ENCODE measurements at places on chromosomes 5 and 9.

- H3K27me3 ChIP-seq = no peaks in the 10 kb centered on the region
- no peak overlapping the region for H3K4me3 ChIP-seq
- H3K4me1 ChIP-seq = peaks cover 33% of the 10 kb centered on the region
- H3K36me3 ChIP-seq = peaks cover 4% of the 10 kb centered on the region
- peak; percentile 1 for DNase-seq
Observed at GRCh38 chr5:95923918-95924544, 37.6 kb downstream of the ELL2 start.

GRCh38 chr9:38092200-38092524, 23.1 kb upstream of the SHB start:
- DNase-seq = no peak
- peaks cover 6% of the 10 kb centered on the region for H3K4me1 ChIP-seq

GRCh38 chr5:51395245-51395644, 12.0 kb downstream of the ISL1 start:
- DNase-seq = no peak
- H3K4me3 ChIP-seq = no peak overlapping the region
- H3K27ac ChIP-seq = no peak overlapping the region
- H3K4me1 ChIP-seq = no peaks in the 10 kb centered on the region
- peaks cover 11% of the 10 kb centered on the region for H3K27me3 ChIP-seq
- H3K36me3 ChIP-seq = no peaks in the 10 kb centered on the region

DNA sequence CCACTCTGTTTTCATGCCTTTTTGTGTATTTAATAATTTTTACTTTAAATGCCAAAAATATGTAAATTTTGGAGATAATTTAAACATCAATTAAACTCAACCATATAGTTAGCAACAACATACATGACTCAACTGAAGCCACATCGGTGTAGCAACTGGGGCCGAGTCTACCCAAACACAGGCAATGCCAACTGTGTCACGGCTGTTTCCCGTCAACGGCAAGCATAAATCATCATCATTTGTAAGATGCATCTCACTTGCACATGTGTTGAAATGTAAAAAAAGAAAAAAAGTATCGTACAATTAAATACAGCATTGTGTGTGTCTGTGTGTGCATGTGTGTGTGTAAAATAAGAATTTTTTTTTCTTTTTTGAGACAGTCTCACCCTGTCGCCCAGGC, 160.1 kb upstream of the TAS2R1 start:
- no peak for DNase-seq
- no peaks in the 10 kb centered on the region for H3K4me1 ChIP-seq
- no peaks in the 10 kb centered on the region for H3K27me3 ChIP-seq
- no peaks in the 10 kb centered on the region for H3K36me3 ChIP-seq
- no peak overlapping the region for H3K27ac ChIP-seq
- H3K4me3 ChIP-seq = no peak overlapping the region

GRCh38 chr9:6367128-6367890, 39.1 kb downstream of the TPD52L3 start:
- no peak for DNase-seq
- H3K36me3 ChIP-seq = peaks cover 2% of the 10 kb centered on the region
- H3K4me1 ChIP-seq = no peaks in the 10 kb centered on the region

GRCh38 chr5:135342551-135342875, 56.5 kb downstream of the MACROH2A1 start:
- H3K27ac ChIP-seq = peak overlapping the region; percentile 50
- peaks cover 10% of the 10 kb centered on the region for H3K4me1 ChIP-seq
- peaks cover 33% of the 10 kb centered on the region for H3K36me3 ChIP-seq
- no peak for DNase-seq

DNA sequence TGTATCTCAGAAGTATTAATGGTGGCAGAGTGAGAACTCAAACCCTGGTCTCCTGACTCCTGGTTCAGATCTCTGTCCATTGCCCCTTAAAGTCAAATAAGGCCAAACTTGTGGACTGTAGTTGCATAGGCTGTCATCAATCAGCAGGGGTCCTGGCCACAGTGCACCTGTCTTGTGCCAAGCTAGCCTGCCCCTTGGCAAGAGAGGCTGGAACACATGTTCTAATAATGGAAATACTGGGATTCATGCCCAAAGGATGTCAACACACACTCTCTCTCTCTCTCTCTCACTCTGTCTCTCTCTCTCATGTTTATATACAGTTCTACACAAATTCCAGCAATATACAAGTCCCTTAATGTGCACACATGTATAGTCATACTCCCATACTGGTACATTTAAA, 44.3 kb downstream of the GLRA1 start:
- H3K27ac ChIP-seq = no peak overlapping the region
- peaks cover 7% of the 10 kb centered on the region for H3K4me1 ChIP-seq
- H3K36me3 ChIP-seq = peaks cover 11% of the 10 kb centered on the region
- no peak for DNase-seq

GRCh38 chr5:57853929-57854697, 371.5 kb upstream of the ACTBL2 start:
- no peaks in the 10 kb centered on the region for H3K27me3 ChIP-seq
- no peaks in the 10 kb centered on the region for H3K4me1 ChIP-seq
- no peak for DNase-seq
- no peak overlapping the region for H3K27ac ChIP-seq
- H3K36me3 ChIP-seq = no peaks in the 10 kb centered on the region

- H3K4me1 ChIP-seq = no peaks in the 10 kb centered on the region
- H3K36me3 ChIP-seq = no peaks in the 10 kb centered on the region
- no peak overlapping the region for H3K4me3 ChIP-seq
Observed at GRCh38 chr9:87343816-87344430, 153.7 kb upstream of the DAPK1 start.

GRCh38 chr5:180803181-180804128, 849 bp upstream of the MGAT1 start:
- H3K4me1 ChIP-seq = peaks cover 72% of the 10 kb centered on the region
- H3K4me3 ChIP-seq = peak overlapping the region; percentile 97
- peak overlapping the region; percentile 61 for H3K27ac ChIP-seq
- peak; percentile 65 for DNase-seq

DNA sequence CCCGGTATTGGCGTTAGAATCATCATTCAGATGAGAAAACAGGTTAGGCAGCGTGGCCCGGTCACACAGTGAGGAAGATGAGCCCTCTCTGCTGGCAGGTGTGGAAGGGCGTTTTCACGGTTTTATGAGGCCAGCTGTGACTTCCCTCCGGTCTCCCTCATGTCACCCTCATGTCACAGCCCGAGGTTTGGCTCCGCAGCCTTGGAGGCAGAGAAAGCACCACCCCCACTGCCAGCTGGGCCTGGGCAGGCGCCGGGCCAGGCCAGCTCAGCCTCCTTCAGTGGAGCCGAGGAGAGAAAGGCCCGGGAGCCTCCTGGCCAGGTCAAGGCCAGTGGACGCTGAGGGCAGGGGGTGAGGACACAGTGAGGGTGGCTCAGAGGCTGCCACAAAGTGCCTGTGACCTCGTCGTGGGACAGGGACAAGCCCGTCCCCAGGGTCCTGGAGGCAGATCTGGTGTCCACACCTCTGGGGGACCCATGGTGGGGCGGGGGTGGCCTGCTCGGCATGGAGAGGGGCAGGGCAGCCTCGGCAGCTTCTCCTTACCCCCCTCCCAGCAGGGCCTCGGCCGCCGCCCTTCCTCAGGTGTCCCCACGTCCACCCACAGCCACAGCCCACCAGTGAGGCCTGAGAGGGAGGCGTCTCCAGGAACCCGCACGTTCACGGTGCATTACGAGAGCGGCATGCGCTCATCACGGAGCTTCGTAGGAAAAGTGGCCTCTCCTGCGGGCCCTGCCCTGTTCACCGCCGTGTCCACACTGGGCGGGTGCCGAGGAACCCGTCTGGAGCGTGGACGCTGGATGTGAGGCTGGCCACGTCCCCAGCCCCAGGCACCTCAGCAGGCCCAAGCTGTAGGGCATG, 32.2 kb downstream of the EXD3 start:
- peaks cover 3% of the 10 kb centered on the region for H3K36me3 ChIP-seq
- H3K4me1 ChIP-seq = no peaks in the 10 kb centered on the region
- DNase-seq = no peak
- H3K27ac ChIP-seq = no peak overlapping the region
- no peak overlapping the region for H3K4me3 ChIP-seq
- H3K27me3 ChIP-seq = no peaks in the 10 kb centered on the region

GRCh38 chr9:4604678-4605095, 57.4 kb upstream of the PLPP6 start:
- H3K27ac ChIP-seq = no peak overlapping the region
- DNase-seq = peak; percentile 60
- no peaks in the 10 kb centered on the region for H3K36me3 ChIP-seq
- H3K27me3 ChIP-seq = peaks cover 6% of the 10 kb centered on the region
- no peaks in the 10 kb centered on the region for H3K4me1 ChIP-seq

DNA sequence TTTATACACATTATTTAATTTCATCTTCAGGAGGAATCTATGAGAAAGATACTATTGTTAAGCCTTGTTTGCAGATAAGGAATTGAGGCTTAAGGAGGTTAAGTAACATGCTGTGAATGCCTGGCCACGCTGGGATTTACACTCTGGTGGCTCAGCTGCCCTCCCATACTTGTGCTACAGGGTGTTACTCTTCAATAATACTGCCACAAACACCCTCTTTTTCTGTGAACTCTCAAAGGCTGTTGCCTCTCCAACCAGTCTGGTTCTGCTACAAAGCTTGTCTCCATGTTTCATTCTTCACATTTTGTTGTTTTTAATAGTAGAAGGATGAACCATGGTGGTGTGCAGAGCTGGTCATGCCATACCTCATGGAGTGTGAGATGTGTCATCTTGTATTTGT, 76.7 kb upstream of the TNFAIP8 start:
- no peak overlapping the region for H3K4me3 ChIP-seq
- DNase-seq = no peak
- peaks cover 76% of the 10 kb centered on the region for H3K4me1 ChIP-seq
- no peaks in the 10 kb centered on the region for H3K27me3 ChIP-seq

DNA sequence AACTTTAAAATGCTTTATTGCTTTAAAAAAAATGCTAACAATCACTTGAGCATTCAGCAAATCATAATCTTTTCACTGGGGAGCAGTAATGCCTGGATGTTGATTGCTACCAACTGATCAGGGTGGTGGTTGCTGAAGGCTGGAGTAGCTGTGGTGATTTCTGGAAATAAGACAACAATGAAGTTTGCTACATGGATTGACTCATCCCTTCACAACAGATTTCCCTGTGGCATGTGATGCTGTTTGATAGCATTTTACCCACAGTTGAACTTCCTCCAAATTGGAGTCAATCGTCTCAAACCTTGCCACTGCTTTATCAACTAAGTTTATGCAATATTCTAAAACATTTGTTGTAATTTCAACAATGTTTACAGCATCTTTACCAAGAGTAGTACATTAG, 83.3 kb downstream of the MLLT3 start:
- H3K27ac ChIP-seq = no peak overlapping the region
- H3K27me3 ChIP-seq = no peaks in the 10 kb centered on the region
- no peaks in the 10 kb centered on the region for H3K4me1 ChIP-seq
- peaks cover 8% of the 10 kb centered on the region for H3K36me3 ChIP-seq
- no peak for DNase-seq
- no peak overlapping the region for H3K4me3 ChIP-seq

DNA sequence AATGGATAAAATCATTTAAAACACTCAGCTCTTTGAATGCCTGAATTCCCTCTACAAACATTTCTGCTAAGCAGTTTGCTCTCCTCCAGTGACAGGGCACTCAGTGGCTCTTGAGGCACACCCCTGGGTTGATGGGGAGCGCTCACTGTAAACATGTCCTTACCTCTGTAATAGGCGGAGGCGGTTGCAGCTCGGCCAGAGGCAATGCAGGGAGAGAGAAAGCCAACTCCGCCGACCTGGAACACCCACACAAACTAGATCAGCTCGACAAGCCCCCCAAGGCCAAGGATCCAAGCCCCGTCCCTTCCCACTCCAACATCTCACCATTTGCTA, 329 bp downstream of the CDC23 start:
- peaks cover 7% of the 10 kb centered on the region for H3K36me3 ChIP-seq
- DNase-seq = no peak
- peak overlapping the region; percentile 98 for H3K4me3 ChIP-seq
- H3K27ac ChIP-seq = peak overlapping the region; percentile 99
- no peaks in the 10 kb centered on the region for H3K27me3 ChIP-seq
- peaks cover 16% of the 10 kb centered on the region for H3K4me1 ChIP-seq

- H3K4me1 ChIP-seq = peaks cover 2% of the 10 kb centered on the region
- H3K4me3 ChIP-seq = no peak overlapping the region
- no peaks in the 10 kb centered on the region for H3K27me3 ChIP-seq
Observed at GRCh38 chr5:172266071-172266675, 17.4 kb downstream of the UBTD2 start.

DNA sequence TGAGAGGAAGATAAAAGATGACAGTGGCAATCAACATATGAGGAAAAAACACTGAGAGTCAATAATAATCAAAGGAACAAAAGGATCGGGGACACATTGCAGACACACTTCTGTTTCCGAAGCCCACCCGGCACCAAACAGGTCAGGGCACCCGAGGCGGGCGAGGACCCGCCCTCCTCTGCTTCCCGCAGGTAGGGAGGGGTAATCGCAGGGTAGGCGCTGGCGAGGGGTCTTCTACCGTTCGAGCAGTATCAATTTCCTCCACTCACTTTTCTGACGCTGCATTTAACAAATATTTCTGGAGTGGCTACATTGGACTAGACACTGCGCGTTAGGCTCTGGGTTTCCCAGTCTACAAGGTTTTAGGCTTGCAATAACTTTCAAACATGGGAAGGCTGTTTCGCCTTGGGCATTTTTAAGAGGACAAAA, 1.3 kb downstream of the TXN start:
- H3K36me3 ChIP-seq = peaks cover 3% of the 10 kb centered on the region
- no peak for DNase-seq
- peak overlapping the region; percentile 99 for H3K4me3 ChIP-seq
- no peaks in the 10 kb centered on the region for H3K27me3 ChIP-seq
- peak overlapping the region; percentile 95 for H3K27ac ChIP-seq

DNA sequence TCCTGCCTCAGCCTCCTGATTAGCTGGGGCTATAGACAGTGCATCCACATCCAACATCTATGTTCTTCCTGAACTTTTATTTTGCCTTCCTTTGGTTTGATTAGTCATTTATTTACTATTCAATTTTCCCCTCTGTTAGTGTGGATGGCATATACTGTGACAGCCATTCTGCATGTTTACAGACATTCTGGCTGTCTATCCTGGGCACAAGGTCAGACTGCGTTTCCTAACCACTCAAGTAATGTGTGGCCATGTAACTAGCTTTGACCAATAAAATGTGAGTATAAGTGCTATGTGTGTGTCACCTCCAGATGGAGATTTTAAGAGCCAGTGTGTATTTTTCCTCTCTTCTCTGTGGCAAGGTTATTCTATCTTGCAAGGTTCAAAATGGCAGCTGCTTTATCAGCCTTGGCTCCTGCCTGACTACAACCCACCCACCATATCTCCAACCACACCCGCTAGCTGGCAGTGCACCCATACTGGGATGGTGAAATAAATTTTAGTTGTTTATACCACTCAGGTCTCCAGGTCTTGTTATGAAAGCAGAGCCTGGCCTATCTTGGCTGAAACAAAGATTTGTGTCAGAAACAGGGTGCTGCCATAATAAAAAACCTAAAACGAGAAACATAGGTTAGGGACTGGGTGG, 32.2 kb downstream of the PDE6A start:
- H3K4me3 ChIP-seq = no peak overlapping the region
- peaks cover 5% of the 10 kb centered on the region for H3K4me1 ChIP-seq
- no peak overlapping the region for H3K27ac ChIP-seq
- no peak for DNase-seq
- H3K27me3 ChIP-seq = peaks cover 2% of the 10 kb centered on the region

GRCh38 chr5:32027717-32028458, 146.2 kb downstream of the GOLPH3 start:
- peaks cover 7% of the 10 kb centered on the region for H3K27me3 ChIP-seq
- H3K4me3 ChIP-seq = no peak overlapping the region
- no peak overlapping the region for H3K27ac ChIP-seq
- no peak for DNase-seq
- H3K36me3 ChIP-seq = no peaks in the 10 kb centered on the region

- H3K4me1 ChIP-seq = peaks cover 15% of the 10 kb centered on the region
- H3K27me3 ChIP-seq = peaks cover 13% of the 10 kb centered on the region
- no peak overlapping the region for H3K27ac ChIP-seq
Observed at GRCh38 chr9:132806306-132806705, 71.8 kb downstream of the AK8 start.

Data from memory B cell (primary cell).